ENCODE measurements at places on chromosomes 7 and 10.

GRCh38 chr10:36188461-36188860, 546.4 kb upstream of the FZD8 start:
- no peak for DNase-seq

- peak; percentile 52 for DNase-seq
These were observed 260.3 kb downstream of the AHR start for GRCh38 chr7:17558558-17559332.

- DNase-seq, result no peak
These were observed 109.5 kb downstream of the UNCX start for GRCh38 chr7:1342090-1342640.

DNA sequence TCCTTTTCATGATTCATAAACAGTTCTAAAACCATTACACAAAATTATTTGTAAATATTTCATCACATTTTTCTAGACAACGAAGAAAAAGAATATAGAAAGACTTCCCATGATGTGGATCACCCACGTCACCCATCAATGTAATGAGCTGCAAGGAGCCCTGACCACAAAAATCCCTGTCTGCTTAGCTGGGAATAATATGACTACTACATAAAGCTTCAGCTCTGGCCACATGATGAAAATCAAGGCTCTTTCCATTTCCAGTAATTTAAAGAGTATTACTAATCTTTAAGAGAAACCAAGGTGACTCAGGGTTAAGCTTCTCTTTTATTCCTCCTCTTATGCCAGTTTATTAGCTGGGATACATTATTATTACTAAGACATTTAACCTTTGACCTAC, 180.8 kb upstream of the CACNA2D1 start:
- peak; percentile 78 for DNase-seq

DNA sequence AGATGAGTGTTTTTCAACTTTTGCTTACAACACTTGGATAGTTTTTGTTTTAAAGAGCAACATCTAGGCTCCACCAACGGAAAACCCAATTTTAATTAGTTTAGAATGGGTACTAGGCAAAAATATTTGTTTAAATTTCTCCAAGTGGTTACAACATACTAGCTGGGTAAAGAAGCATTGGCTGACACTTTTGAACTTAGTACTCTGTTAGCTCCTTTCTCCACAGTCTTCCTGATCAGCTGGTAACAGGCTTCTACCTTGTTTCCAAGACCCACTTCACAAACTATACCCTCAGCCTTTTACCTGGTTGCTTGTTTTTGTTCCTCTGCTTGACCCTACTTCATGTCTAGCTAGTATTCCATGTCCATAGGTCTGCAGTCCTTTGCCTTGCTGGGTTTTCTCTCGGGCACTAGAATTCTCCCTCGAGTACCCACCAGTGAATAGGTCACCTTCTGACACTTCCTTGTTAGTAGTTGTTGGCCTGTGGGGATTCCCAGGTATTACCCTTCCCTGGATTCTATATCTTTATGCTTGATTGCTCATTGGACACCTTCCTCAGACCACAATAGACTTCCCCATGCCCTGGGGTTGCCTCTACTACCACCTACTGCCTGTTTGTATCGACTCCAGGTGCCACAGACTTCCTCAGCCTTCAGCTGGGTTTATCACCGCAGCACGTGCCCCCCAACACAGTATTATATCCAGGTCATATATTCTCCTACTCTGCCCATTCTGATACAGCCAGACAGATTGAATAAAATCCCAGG, 42.0 kb downstream of the PRPS1L1 start:
- no peak for DNase-seq

- no peak for DNase-seq
These were observed 151.9 kb downstream of the CHRM2 start for GRCh38 chr7:137020351-137020750.

GRCh38 chr10:30114881-30115625, 55.7 kb upstream of the JCAD start:
- peak; percentile 15 for DNase-seq

- no peak for DNase-seq
These were observed 91.7 kb upstream of the IL6 start for GRCh38 chr7:22635349-22635748.

GRCh38 chr10:63603709-63604445, 82.7 kb downstream of the REEP3 start:
- DNase-seq, result peak; percentile 89

- no peak for DNase-seq
These were observed 298.5 kb downstream of the GLRX3 start for GRCh38 chr10:130434446-130435385.

DNA sequence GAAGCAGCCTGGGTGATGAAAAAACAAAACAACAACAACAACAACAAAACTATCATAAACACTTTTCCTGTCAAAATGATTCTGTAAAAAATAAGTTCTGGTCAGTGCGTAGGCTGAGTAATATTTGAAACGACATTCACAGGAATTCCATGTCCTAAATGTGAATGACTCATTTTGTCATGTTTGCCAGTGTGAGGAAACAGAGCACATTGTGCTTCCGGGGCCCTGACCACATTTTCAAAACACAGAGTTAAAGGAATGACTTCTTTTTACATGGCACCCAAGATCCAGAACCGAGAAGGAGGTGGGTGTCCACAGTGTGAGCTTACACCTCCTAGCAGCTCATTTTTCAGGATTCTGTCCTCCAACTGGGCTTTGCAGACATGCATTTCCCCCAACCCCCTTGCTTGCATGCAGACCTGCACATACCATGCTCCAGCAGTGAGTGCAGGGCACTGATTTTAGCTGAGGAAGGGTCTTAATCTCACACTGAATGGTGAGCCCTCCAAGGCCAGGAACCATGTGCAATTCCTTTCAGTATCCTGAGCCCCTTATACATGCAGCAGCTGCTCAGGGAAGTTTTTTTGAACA, 3.0 kb downstream of the CLRN3 start:
- DNase-seq, result peak; percentile 79

DNA sequence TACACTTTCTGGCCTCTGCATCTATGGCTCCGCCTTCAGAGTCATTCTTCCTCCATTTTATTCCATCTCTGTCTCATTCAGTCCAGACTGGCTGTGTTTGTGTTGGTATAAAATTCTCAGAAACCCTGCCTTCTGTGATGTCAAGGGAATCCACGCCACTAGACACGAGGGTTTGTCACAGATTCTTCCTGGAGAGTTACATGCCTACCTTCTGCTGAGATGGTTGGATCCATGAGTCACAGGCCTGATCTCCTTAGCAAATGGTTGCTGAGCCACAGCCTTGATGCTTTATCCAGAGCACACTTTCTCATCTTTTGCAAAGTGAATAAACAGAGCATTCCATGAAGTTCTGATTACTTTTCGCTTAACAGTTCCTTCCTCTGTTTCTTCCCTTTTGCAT, 35.9 kb upstream of the TSPAN33 start:
- no peak for DNase-seq

DNA sequence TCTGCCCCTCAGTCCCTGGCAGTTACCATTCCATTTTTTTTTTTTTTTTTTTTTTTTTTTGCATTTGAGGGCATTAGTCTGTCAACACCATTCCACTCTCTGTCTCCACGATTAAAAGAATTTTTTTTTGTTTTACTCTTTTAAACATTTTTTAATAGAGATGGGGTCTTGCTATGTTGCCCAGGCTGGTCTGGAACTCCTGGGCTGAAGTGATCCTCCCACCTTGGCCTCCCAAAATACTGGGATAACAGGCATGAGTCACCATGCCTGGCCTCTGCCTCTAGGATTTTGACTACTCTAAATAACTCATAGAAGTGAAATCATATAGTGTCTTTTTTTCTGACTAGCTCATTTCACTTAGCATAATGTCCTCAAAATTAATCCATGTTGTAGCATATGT, 16.5 kb upstream of the CLDN3 start:
- DNase-seq, result no peak

DNA sequence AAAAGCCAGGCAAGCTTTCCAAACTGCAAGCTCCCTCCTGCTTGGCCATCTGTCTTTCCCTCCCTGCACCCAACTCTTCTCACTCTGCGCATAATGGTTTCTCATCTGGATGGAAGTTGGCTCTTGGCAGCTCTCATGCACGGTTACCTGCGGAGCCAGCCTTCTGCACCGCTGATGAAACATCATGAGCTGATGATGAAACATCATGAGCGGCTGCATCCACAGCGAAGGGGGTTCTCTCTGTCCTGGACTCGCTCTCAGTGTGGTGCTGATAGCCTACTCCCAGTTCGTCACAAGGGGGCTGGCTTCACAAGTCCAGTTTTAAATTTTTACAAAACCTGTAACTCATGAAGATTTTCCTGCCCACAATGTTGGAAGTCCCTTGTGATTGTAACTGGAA, 457.5 kb downstream of the ACTR3B start:
- no peak for DNase-seq

DNA sequence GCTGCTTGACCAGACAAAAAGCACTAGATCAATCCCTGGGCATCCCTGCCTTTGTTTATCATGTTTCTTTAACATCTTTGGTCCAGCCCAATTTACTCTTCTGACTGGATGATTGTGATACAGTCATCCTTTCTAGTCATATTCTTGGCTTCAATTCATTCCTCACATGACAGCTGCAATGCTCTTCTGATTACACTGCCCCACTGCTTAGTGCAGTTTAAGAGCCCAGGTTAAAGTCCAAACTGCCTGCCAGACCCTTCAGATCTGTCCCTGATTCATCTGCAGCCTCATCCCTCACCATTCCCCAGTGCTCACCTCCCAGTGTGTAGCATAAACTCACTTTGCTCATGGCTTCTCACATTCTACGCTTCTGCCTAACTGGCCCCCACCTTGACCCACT, 383.8 kb downstream of the TNS3 start:
- no peak for DNase-seq

DNA sequence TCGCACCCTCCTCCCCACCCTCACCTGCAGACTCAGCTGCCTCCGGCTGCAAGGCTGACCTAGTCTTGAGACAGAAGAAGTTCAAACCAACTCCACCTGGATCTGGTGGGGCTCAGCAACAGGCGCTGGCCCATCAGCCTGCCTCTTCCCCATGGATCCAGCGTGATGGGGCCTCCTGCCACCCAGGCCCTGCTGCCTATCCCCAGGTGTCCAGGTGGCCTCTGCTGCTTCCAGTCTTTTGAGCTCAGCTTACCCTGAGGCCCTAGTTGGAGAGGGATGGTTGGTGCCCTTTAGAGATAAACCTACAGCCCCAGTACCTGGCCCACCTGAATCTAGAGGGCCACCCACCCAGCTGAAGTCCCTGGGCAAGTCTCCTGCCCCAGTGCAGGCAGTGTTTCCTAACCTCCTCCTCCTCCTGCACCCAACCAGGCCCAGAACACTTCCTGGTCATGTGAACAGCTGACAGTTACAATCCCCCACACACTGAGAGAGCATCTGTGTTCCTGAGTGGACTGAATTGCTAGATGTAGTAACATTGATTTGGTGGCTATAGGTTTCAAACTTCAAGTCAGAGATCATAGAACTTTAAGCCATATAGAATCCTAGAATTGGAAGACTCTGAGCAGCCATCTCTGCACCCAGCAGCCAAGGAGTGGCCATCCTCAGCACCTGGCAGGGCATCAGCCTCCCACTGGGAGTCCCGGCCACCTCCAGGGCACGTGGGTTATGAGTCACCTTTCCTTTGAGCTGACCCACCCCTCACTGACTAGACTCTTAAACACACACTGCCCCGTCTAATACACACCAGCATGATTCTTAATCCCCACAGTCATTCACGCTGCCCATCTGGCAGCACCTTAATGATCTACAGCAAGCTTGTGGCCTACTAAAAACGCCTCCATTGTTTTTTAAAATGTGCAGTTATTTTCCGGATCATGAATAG, 51.9 kb downstream of the ALOX5 start:
- DNase-seq, result no peak

GRCh38 chr10:89536013-89536354, 590 bp upstream of the SLC16A12 start:
- DNase-seq, result no peak

DNA sequence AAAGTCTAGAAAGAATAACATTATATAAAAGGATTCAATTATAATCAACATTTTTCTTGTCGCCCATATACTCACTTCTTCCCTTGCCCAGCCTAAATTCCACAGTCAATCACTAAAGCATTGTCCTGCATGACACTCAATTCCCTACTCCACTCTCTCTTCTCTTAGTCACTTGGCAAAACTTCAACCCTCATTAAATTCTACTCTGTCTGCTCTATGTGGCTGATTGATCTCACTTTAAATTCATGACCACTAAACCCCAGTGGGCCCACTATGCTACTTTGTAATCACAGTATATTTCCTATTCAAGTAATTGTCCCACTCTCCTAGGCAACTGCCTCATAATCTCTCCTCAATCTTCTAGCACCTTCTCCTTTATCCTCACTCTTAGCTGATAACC, 54.1 kb downstream of the MTERF1 start:
- no peak for DNase-seq

DNA sequence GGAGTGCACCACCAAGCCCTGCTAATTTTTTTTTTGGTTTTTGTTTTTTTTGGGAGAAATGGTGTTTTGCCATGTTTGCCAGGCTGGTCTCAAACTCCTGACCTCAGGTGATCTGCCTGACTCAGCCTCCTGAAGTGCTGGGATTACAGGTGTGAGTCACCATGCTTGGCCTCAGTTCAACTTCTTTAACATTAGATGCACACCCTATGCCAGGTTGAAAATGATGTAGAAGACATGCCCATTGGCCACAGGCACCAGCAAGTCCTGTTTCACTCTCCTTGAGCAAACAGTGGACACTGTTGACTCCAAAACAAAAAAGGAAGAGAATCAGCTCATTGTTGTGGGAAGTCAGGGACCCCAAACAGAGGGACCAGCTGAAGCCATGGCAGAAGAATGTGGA, 1205.3 kb downstream of the REEP3 start:
- DNase-seq, result no peak

DNA sequence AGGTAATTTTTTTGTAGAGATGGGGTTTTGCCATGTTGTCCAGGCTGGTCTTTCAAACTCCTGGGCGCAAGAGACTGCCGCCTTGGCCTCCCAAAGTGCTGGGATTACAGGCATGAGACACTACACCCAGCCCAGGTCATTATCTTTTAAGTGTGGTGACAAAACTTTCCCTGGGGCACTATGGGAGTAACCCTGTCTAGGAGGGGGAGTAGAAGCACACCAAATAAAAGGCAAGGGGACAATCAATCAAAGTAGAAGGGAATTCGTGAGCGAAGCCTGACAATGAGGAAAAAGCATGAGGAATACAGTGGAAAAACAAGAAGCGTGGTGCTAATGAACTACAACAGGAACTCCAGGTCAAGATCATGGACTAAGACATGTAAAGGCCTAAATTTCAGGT, 31.4 kb downstream of the IDE start:
- DNase-seq, result no peak

- no peak for DNase-seq
These were observed 35.1 kb upstream of the ZNF273 start for GRCh38 chr7:64867863-64868440.

- no peak for DNase-seq
These were observed 126.6 kb downstream of the TMEM178B start for GRCh38 chr7:141200191-141201108.

- DNase-seq, result peak; percentile 71
These were observed 15.9 kb upstream of the SLC25A16 start for GRCh38 chr10:68543004-68543918.

GRCh38 chr7:28355635-28356319, 56.5 kb upstream of the CREB5 start:
- no peak for DNase-seq

DNA sequence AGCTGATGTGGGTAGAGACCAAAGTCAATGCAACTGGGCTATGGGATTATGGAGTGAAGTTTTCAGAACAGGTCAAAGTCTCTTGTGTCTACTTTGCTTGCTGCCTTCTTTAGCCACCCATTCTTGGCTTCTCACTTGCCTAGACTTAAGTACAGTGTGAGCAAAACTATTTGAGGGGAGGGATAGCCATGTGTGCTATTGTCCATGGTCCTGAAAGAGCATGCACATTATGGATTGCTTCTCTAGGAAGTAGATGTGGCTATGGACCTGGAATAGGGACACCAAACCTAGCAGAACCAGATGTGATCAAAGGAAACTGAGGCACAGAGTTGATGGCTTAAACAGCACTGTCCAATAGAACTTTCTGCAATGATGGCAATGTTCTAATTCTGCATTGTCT, 81.9 kb upstream of the ZNF800 start:
- peak; percentile 5 for DNase-seq
